H9 (cell line): ENCODE measurements at places on chromosomes 11 and 22. TPM values are rescaled to one million over a fixed set of nuclear protein-coding genes. Genes with fewer than 3 reads are reported as not detected.
A peak's percentile ranks its signal among the peaks of the same experiment; 100 is the strongest.

DNA sequence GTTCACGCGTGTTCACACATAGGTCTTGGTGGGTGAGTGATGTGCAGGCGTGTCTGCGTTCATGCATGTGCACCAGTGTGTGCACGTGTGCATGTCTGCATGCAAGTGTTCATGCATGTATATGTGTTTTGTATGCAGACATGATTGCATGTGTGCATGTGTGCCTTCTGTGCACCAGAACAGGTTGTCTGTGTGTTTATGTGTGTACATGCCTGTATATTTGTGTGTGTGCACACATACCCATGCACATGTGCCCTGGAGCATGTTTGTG lies 4.9 kb downstream of the ZDHHC8 start:
- DNase-seq: no peak

- DNase-seq: peak; percentile 52
Measured at GRCh38 chr22:18110194-18110953, at the start of gene TUBA8. Gene TUBA8 (plus strand): TSS chr22:18110809. CDS start chr22:18110866, 57 bp downstream.

GRCh38 chr22:50699756-50700386 lies 27.2 kb downstream of the SHANK3 start:
- peak; percentile 58 for DNase-seq

- DNase-seq: no peak
Measured at GRCh38 chr11:12717851-12718291, 43.6 kb downstream of the TEAD1 start.

DNA sequence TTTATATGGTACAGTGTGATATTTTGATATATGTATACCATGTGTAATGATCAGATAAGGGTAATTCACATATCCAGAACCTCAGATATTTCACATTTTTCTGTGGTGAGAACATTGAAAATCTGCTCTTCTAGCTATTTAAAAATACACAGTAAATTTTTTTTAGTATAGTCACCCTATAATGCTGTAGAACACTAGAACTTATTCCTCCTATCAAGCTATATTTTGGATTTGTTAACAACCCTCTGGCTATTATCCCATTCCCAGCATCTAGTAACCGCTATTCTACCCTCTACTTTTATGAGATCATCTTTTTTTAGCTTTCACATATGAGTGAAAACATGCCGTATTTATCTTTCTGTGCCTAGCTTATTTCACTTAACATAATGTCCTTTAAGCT lies 65.5 kb upstream of the SYT9 start:
- no peak for DNase-seq

- DNase-seq: no peak
Measured at GRCh38 chr11:126963115-126963514, 37.5 kb downstream of the KIRREL3 start.

GRCh38 chr11:112658431-112658878 lies 302.8 kb upstream of the NCAM1 start:
- no peak for DNase-seq

DNA sequence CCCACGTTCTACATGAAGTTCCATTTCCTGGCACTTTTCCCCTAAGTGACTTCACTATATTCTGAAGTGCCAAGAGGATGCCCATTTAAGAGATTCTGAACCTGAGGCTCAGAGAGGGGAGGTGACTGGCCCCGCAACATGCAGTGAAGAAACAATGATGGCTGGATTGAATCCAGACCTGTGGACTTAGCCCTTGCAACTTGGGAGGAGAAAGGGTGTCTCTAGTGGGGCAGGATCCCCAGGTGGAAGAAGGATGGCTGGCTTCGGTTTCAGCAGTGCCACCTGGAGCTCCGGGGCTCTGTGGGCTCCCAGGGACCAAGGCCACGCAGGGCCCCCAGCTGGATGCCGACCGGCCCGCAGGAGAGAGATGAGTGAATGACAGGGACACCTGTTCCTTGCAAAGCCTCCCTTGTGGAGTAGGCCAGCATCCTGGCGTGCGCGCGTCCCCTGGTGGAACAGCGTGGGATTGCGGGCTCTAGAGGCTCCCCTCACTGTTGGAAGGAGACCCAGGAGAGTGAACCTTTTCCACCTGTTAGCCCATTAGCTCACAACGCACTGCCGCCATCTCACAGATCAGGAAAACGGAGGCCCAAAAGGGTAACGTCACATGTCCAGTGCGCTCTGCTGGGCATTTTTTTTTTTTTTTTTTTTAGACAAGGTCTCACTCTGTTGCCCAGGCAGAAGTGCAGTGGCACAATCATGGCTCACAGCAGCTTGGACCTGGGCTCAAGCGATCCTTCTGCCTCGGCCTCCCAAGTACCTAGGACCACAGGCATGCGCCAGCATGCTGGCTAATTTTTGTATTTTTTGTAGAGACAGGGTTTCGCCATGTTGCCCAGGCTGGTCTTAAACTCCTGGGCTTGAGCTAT lies 104.7 kb downstream of the KIAA1671 start:
- peak; percentile 90 for DNase-seq

GRCh38 chr11:19679952-19680828 lies 32.4 kb upstream of the NAV2 start:
- DNase-seq: peak; percentile 52

DNA sequence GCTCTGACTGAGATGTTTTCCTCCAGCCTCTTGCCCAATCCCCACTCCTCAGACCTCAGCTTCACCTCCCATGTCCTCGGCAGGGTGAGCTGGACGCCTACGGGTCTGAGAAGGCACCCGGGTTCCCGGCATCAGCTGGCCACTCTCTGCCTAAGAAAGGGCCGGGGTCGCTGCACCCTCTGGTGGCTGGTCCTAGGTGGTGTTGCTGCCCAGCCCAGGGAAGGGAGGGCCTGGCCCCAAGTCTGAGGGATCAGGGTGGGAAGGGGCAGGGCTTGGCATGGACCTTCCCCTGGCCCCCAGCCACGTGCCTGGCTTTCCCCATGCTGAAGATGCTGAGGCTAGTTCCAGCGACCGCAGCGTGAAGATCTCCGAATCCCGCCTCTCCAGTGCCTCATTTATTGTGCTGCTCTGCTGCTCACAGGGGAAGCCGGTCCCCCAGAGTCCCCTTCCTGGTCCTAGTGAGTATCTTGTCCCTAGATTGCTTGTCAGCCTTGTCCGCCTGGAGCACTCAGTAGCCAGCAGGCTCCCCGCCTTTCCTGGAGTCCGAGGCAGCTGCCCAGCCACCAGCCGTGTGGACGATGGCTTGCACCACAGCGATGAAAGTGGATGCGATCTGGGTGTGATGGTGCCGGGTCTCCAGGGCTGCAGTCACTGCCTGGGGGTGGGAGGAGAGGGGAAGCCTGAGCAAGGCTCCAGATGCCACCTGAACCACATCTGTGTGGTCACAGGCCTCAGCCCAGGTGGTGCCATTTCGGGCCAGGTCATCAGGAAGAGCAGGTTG lies 2.9 kb upstream of the GGT5 start:
- DNase-seq: peak; percentile 91

- no peak for DNase-seq
Measured at GRCh38 chr11:86370922-86371594, 3.6 kb upstream of the CCDC81 start.

GRCh38 chr11:14643697-14644225 lies at the start of gene PDE3B:
Gene PDE3B (plus strand): TSS chr11:14643804. CDS start chr11:14644076, 272 bp downstream.
- peak; percentile 90 for DNase-seq

DNA sequence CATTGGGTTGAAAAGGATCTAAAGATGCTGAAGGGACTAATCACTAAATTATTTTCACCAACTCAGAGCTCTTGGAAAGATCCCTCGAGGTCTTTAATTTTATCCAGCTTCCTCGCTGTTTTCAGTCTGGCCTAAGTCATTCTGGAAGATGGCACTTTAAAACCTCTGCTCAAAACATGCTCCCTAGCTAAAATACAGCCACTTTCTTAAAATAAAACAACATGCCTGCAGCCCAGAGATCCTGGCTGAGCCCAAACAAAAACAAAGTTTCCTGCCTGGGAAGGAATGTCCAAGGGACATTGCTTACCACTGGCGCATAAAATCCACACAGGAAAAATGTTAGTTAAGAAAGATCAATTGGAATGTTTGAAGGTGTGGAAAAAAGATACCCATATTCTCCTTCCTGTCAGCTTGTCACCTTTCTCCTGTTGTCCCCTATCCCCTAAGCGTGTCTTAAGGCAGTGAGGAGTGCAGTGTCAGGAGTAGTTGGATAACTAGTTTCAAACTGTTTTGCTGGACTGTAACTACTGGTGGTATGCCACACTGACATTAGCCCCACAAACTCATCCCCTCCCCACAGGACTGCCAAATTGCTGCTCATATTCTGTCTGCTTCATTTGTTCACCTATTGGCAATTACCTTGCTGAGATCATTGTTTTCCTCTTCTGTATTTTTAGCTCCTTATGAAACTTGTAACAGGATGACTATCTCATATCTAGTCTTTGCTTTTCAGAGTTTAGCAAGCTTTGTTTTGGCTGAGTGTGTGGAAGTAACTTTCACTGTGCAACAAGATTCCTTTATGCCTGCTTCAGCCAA lies 108.3 kb upstream of the SESN3 start:
- no peak for DNase-seq

- no peak for DNase-seq
Measured at GRCh38 chr11:15967966-15968365, 388.4 kb downstream of the SOX6 start.

DNA sequence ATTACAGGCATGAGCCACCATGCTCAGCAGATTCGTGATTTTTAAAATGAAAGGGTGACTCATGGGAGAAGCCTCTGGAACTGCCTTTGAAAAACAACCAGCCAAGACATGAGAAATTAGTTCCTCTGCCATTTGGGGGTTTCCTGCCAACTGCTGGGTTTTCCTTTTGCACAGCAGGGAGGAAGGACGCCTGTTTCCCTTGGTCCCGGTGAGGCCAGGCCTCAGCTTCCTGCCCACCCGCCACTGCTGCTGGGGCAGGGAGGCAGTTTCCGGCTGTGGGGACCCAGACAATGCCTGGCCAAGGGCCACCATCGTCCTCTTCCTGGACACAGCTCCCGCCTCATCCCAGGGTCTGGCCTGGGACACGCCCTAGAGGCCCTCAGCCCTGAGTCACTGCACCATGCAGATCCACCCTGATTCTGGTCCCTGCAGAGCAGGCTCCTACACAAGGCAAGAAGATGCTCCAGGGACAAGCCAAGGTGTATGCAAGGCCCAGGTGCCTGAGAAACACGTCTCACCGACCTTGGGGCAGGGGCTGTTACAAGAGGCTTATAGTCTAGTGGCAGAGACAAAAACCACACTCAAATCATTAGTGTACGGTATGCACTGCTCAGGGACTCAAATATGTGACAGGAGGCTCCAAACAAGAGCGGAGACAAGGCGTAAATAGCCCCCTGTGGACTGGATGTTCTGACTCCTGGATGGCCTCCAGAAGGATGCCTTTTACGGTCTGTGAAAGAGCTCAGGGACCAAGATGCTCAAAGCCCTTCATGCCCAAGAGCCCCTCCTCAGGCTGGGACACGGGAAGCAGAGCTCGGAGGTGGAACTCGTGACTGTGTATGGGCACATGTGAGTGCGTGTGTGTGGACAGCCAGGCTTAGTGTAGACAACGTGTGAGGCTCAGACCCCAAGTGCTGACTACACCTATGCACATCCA lies 10.0 kb downstream of the PPM1F start:
- no peak for DNase-seq

GRCh38 chr22:23245045-23245798 lies 64.9 kb downstream of the BCR start:
- no peak for DNase-seq

GRCh38 chr11:19160847-19161246 lies 40.9 kb downstream of the CSRP3 start:
- DNase-seq: no peak

DNA sequence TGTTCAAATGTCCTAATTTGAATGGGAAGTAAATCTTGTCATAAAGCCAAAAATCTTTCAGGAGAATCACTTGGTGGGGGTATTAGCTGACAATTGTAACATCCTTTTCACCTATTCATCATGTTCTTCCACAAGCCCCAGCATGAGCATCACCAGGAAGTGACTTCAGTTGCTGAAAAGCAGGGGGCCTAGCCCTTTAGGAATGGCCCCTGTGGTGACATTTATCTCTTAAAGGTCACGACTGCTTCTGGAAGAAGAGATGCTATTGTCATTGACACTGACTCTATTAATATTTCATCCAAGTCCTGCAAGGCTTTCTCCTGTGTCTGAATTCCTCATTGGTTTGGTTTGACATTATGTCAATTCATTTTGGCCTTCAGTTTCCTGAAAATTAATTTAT lies 92.6 kb downstream of the OR5AK2 start:
- no peak for DNase-seq

GRCh38 chr11:78860720-78861422 lies 286.2 kb upstream of the NARS2 start:
- no peak for DNase-seq

- DNase-seq: no peak
Measured at GRCh38 chr11:32821517-32821916, 8.2 kb upstream of the PRRG4 start.

- DNase-seq: no peak
Measured at GRCh38 chr11:42462558-42463310, 849.1 kb upstream of the API5 start.

- no peak for DNase-seq
Measured at GRCh38 chr11:90318651-90319050, 95.8 kb upstream of the CHORDC1 start.

DNA sequence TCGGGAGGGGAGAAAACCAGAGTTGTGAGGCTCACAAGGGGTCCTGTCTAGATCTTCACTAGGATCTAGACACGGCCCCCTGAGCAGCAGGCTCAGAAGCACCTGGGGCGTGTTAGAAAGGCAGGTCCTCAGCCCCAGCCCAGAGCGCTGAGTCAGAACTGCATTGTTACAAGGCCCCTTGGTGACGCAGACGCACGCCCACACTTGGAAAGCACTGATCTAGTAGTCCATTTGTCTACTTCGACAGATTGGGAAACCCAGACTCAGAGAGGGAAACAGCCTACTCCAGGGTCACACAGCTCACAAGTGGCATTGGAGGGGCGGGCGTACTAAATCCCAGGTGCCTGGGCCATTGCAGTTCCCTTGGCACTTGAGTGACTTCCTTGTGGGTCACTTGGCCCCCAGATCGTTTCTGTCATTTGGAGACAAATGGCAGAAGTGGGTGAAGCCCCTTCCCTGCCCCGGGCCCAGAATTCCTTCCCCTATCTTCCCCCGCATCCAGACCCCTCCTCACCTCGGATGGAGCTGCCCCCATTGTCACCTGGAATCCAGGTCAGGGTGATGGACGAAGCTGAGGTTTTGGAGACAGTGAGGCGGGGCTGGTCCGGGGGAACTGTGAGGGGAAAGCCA lies 110.8 kb downstream of the CEP164 start:
- no peak for DNase-seq

GRCh38 chr11:76085270-76085669 lies 121.0 kb downstream of the WNT11 start:
- DNase-seq: no peak

- DNase-seq: no peak
Measured at GRCh38 chr11:32105871-32106560, 15.1 kb downstream of the RCN1 start.

The C22orf31 gene
- not detected in 2 replicates for total RNA-seq

The OR8D4 gene
- total RNA-seq: not detected in 2 replicates

The DRICH1 gene
- total RNA-seq: not detected in 2 replicates

The KREMEN1 gene
- total RNA-seq: 2.4 and 2.6 TPM in 2 replicates

The ANKK1 gene
- total RNA-seq: 0.11 and 0.20 TPM in 2 replicates

The BCO2 gene
- 0.31 and 0.44 TPM in 2 replicates for total RNA-seq

The OR52E1 gene
- total RNA-seq: not detected in 2 replicates

The CADM1 gene
- total RNA-seq: 11.9 and 12.5 TPM in 2 replicates

The CHRM1 gene
- total RNA-seq: not detected in 2 replicates

The KIRREL3 gene
- total RNA-seq: 0.09 and 0.17 TPM in 2 replicates

The CSF2RB gene
- not detected in 2 replicates for total RNA-seq

The DDX25 gene
- 6.9 and 7.4 TPM in 2 replicates for total RNA-seq

The C11orf91 gene
- not detected in 2 replicates for total RNA-seq

The TSPAN4 gene
- 63.9 and 64.6 TPM in 2 replicates for total RNA-seq

The CCDC82 gene
- total RNA-seq: 14.7 and 17.4 TPM in 2 replicates

The DCPS gene
- 24.4 and 27.7 TPM in 2 replicates for total RNA-seq

The RAPSN gene
- 0.48 TPM in 1 of 2 replicates, not detected in the other for total RNA-seq

The SLC22A8 gene
- total RNA-seq: not detected in 2 replicates
